NCI-H524 treated with DMSO at 0.1 percent for 48 hours (cell line): ENCODE measurements at places on chromosomes 6 and 20.

- DNase-seq = no peak
Observed at GRCh38 chr20:54475334-54476168, at the start of gene DOK5. DOK5 (plus strand) TSS chr20:54475593; CDS start chr20:54475947, 354 bp downstream.

DNA sequence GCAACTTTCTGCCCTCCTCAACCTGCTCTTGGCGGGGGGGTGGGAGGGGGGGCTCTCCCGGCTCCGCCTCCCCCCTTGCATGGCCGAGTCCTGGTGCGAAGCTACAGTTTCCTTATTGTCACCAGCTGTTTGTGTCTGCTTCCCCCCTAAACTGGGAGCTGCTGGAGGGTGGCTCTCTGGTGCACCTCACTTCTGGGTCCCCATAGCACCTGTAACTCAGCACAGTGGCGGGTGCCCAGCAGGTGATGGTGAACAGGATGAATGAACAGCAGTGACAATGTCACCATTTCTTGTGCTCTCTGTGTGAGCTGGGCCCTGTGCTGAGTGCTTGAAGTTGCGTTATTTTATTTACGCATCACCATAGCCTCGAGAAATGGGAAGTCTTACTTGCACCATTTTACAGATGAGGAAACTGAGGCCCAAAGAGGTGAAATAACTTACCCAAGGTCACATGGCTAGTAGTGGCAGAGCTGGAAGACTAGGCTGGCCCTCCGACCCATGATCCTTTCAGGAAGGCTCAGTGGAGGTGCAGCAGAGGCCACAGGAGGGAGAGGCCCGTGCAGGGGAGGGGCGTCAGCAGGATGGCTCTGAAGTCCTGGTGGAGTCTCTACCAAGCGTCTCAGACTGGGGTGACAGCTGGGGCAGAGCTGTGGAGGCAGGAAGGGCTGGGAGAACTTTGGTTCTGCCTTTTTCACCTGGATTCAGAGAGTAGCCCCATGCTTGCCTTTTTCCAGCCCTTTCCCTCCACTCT is 41.8 kb downstream of the SRC start:
- DNase-seq = no peak

- no peak for DNase-seq
Observed at GRCh38 chr6:31545291-31545690, 1.1 kb downstream of the ATP6V1G2 start.

DNA sequence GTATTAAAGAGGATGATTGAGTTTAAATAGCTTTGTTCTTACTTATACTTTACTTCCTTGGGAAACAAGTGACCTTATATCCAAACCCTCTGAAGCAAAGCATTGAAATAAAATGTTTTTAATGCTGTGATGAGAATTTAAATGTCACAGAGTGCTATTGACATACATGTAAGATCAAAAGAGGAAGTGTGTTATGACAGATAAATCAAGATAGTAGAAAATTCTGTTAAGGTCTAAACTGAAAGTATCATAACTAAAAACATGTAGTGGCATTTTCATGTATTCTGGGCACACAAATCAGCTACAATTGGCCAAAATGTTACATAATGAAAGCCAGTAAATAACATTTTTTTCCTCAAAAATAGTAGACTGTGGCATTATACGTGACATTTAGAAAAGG is 318.0 kb downstream of the GRIK2 start:
- DNase-seq = no peak

- no peak for DNase-seq
Observed at GRCh38 chr20:752291-752690, 16.0 kb downstream of the SLC52A3 start.

DNA sequence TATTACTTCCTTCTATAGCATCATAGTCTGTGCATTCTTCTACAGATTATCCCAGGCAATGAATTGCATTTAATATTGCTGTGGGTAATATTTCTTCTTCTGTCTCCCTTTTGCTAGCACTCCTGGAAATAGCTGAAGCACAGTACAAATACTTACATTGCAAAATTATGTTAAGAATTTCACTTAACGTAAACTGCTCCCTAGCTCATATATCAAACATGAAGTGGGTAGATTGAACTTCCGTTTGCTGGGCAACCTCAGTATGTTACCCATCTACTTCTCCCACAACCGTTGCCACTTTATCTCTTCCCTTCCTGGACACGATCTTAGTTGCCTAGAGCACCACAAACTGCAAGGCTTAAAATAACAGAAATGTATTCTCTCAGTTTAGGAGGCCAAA is 963.3 kb downstream of the KIF16B start:
- DNase-seq = no peak

DNA sequence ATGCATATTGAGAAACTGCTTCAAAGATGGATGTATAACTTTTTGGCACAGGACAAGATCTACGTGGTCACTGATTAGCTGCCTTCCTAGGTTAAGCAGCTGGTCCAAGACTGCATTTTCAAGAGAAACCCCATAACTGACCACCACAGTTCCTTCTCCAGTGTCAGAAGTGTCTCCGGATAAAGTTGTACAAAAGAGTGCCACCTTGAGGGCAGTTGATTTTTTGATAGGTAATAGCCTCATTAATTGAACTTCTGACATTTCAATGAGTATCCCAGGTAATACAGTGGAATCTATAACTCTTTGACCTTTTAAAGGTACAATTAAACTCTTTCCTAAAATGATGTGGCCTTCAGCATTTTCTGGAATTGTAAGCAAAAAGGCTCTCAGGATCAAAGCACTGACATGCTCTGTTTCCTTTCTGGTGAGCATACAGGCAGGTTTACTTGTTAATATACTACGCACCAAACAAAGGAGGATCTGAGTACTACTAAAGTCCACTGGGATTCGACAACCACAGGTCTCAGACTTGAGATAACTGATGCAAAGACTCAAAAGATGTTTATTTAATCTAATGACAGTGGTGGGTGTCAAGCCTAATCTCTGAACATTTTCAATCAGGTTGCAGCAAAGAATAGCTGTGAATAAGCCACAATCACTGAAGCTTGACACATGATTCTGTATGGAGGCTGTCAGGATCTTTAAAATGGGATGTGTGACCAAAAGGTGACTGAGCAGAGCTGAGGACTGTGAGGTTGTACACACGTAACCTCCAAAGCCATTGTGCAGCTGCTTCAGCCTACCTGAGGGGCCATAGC is 21.2 kb downstream of the MKKS start:
- DNase-seq = no peak

GRCh38 chr6:53857318-53858094 is 62.7 kb downstream of the LRRC1 start:
- no peak for DNase-seq

DNA sequence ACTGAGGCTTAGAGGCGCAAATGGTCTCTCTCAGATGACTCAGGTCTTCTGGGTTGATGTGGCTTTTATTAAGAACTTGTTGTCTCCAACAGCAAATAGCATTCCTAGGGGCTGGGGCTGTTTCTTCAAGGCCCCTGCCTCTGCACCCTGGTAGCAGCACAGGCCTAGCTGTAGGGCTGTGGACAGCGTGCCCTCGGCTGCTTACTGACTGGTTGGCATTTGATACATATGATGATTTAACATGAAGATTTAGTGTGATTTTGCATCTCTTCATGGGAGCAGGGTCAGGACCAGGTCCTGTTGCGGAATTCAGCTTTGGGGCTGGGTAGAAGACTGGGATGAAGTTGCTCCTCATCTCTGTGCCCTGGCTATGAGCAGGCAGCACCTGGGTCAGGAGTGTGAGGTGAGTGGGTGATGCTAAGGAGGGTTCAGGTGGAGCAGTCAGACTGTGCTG is 24.3 kb upstream of the IER3 start:
- no peak for DNase-seq

DNA sequence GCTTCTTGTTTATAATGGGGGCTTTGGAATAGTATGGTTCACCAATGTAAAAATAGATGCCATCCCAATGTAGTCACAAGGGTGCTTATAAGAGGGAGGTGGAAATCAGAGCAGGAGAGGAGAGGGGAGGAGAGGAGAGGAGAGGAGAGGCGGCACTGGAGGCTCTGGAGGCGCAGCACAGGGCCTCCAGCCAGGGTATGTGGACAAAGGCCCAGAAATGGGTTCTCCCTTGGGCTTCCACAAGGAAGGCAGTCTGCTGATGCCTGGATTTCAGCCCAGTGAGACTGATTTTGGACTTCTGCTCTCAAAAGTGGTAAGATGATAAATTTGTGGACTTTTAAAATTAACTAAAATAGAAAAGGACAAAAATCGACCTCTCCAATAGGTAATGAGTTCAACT is 116.8 kb downstream of the RNASET2 start:
- no peak for DNase-seq

- DNase-seq = no peak
Observed at GRCh38 chr20:55095745-55096400, 620.5 kb downstream of the DOK5 start.

DNA sequence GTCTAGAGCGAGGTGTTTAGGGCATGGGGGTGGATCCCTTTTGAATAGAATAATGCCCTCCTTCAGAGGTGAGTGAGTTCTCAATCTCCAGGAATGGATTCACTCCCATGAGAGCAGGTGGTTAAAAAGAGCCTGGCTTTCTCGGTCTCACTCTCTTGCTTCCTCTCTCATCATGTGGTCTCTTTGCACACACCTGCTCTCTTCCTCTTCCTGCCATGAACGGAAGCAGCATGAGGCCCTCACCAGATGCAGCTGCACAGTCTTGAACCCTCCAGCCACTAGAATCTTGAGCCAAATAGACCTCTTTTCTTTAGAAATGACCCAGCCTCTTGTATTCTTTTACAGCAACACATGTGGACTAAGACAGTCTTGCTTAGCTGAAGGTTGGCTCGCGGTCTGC is 119.3 kb downstream of the BMP7 start:
- DNase-seq = no peak

GRCh38 chr6:160162030-160162566 is 40.5 kb downstream of the SLC22A1 start:
- no peak for DNase-seq

DNA sequence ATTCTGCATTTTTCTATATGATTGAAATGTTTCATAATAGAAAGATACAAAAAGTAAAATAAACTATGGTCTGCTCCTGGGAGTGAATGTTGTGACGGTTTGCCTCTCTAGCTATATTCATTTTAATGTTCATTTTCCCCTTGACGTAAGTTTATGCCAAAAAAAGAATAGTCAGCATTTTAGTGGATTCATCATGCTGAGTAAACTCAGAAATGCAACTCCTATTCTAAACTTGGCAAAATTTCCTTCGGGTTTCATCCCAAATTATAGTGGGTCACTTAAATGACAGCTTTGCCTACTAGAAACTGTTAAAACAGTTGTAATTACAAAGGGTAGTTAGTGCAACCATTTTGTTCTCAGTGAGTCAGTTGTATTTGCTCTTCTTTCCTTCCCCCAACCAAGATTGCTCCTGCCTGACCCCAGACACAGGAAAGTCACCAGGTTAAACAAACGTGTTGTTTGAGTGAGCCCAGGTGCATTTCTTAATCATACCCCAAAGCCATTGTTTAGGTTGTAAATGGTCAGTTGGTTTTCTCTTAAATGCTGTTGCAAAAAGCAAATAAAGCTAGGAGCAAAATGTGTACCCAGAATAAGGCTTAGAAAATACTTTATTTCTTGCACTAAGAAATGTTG is 482.3 kb upstream of the SOX4 start:
- DNase-seq = no peak
